ENCODE measurements at places on chromosomes 2 and 18.

- no peak for DNase-seq
Measured at GRCh38 chr2:226652983-226653765, 146.4 kb downstream of the IRS1 start.

- no peak for DNase-seq
Measured at GRCh38 chr2:222427646-222428301, 3.4 kb downstream of the SGPP2 start.

DNA sequence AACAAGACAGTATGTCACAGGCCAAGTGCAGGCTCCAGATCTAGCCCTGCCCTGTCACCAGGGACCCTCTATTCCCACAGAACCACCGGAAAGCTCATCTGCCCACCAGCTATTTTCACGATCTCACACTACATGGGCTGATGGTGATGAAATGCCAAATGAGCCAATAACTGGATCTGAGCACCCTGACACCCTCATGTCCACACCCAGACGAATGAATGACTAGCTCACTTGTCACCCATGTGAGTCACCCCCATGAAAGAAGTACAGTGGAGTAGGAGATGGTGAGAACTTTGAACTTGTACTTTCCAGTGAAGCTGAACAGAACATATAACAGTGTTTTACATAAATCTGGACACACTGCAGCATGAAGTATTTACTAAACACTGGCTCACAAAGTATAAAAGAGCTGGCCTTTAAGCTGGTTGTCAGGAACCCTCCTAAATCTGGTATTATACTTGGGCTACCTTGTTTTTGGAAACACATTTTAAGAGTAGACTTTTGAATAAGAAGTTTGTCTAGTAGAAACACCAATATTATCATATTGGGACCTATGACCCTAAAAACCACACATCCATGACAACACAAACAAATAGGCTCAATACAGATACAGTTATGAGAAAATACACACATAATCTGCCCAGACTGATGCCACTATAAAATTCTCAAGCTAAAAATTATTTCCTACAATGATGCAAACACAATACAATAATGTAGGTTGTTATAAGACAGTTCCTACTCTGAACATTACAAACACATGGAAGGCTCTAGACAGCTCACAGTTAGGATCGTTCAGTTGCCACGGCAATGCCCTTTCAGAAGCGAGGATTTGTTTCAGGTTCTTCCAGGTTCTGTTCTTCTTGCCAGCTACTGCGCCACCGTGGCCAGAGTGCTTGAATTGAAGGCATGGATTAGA lies 19.0 kb downstream of the INO80C start:
- no peak for DNase-seq

GRCh38 chr2:173124441-173124840 lies 48.8 kb downstream of the MAP3K20 start:
- no peak for DNase-seq

DNA sequence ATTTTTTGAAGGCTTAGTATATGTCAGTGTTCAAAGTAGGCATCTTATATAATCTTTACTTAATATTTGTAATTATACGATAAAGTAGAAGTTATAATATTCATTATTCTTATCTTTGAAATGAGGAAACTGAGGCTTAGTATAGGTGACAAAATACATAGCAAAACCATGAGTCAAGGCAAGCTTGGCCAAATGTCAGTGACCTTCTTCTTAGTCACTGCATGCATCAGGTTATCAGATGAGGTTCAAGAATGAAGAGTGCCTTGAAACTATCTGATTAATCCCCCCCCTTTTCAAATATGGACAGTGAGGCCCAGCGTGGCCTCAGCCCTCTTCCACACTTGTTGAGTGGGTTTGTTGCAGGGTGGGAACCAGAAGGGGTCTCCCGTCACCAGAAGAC lies 59.3 kb downstream of the PMAIP1 start:
- DNase-seq = no peak

DNA sequence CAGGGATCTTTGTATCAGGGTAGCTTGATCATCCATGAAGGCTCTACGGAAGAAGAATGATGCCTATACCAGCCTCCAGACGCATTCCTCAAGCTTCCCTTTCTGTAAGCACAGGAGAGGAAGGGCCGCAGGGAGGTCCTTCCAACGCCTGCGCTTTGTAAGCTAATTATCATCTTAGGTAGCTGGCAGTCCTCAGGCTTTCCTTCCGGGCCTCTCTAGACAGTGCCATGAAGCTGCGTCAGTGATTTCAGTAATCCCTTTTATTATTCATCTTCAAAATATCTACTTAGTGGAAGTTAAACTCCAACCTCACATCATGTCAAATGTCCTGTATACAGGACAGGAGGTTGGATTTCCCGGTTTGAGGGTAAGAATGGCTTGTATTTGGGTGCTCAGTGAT lies 92.3 kb downstream of the ETAA1 start:
- DNase-seq = no peak

- DNase-seq = no peak
Measured at GRCh38 chr2:45380131-45380836, 230.8 kb downstream of the SRBD1 start.

- DNase-seq = no peak
Measured at GRCh38 chr2:135349941-135350340, 181.1 kb downstream of the ZRANB3 start.

DNA sequence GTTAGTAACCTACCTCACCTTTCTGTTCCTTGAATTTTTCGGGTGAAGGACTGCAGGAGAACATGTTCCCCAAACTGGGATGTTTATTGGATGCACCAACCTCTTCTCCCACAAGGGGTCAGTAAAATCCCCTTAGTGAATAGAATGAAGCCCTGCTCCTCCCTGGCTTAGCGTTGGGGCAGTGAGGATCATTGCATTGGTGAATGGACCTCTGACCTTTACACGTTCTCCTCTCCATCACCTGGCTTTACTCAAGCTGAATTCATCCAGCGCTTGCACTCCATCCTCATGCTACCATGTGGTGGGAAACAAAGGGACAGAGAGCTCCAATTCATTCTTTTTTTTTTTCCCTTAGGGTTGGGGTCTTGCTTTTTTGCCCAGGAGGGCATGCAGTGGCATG lies 157.2 kb downstream of the MIB1 start:
- DNase-seq = peak; percentile 3

DNA sequence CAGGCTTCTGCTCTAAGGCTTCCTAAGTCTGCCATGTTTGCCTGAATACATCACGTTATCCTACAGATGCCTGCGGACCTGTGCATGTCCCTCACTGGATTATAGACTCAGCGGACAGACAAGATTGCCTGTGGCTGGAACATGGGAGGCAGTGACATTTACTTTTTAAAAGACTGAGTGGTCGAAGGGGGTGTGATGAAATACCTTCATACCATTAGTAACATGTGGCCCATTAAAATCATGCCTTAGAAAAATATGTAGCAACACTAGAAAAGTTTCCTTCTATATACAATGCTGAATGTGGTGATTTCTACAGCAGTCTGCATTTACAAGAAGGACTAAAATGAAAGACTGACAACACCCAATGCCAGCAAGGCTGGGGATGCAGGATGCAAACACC lies 154.4 kb downstream of the ASB1 start:
- no peak for DNase-seq

DNA sequence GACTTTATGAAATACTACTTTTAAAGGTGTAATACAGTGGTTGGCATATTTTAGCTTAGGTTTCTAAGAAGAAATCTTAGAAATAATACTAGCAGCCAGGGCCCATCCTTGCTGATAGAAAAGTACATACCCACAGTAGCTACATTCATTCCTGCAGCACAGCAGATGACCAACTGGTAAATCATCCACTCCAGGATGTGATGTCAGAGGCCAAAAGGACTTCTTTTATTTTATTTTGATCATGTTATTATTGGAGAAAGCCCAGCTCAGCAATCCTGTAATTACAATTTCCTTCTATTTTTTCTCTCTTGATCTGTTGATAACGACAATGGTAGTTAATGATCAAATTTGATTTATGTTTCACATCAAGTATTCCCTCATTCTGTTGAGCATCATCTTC lies 18.0 kb upstream of the TTN start:
- no peak for DNase-seq

GRCh38 chr2:150282357-150282756 lies 205.1 kb downstream of the RND3 start:
- DNase-seq = no peak

DNA sequence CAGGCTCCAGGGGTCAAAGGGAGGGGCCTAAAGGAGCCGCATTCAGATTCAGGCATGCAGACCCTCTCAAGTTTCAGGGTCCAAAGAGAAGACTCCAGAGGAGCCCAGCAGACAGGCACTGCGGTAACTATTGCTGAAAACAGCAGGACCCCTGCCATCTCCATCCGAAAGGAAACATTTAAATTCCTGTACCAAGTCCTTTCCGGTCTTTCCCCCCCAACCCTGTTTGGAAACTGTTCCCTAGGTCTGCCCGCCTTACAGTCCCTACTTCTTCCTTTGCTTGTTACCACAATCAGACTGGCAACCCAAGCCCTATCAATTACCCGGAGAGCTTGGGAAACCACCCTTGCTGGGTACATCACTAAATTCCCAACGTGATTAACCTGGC lies 82.0 kb downstream of the DNMT3A start:
- no peak for DNase-seq

- no peak for DNase-seq
Measured at GRCh38 chr18:77108821-77109647, 23.5 kb downstream of the MBP start.

DNA sequence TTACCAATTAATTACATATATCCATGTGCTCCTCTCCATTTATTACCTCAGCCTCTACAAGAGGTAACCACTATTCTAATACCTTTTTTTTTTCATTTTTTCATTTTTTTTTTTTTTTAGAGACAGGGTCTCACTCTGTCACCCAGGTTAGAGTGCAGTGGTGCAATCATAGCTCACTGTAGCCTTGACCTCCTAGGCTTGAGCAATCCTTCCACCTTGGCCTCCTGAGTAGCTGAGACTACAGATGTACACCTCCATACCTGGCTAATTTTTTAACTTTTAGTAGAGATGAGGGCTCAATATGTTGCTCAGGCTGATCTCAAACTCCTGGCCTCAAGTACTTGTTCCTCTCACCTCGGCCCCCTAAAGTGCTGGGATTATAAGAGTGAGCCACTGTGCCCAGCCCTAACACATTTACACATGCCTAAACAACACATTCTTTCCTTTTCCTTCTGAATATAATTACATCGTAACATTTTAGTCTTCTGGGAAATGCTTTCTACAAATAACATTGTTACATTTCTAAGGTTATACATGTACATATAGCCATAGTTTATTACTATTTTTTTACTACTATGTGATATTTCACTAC lies 10.5 kb downstream of the PPIL3 start:
- no peak for DNase-seq

GRCh38 chr2:73291093-73291460 lies 2.3 kb downstream of the EGR4 start:
- peak; percentile 62 for DNase-seq

- DNase-seq = no peak
Measured at GRCh38 chr2:48510329-48510728, 19.6 kb upstream of the STON1 start.

DNA sequence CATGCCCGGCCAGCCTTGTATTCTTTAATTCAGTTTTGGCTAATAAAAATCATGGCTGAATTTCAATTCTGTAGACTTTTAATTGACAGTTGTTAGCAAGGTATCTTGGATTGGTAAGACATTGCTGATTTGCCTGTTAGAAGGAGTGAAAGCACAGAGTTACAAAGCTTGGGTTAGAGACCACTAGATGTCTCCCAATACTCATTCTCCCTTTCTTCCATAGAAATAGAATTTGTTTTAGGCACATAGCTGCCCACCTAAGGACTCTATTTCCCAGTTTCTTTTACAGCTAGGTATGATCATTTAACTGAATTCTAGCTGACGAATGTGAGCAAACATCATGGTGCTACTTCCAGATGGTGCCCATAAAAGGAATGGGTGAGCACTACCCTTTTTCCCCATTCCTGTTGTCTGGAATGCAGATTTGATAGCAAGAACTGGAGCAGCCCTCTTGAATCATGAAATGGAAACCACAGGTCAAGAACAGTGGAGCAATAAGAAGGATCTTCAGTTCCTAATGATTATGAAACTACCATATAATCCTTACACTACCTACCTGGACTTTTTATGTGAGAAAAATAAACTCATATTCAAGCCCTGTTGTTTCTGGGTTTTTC lies 17.5 kb downstream of the PECR start:
- DNase-seq = no peak

GRCh38 chr2:239378918-239379640 lies 21.7 kb downstream of the HDAC4 start:
- DNase-seq = no peak

GRCh38 chr2:74290466-74291217 lies 52.6 kb downstream of the SLC4A5 start:
- DNase-seq = peak; percentile 70

DNA sequence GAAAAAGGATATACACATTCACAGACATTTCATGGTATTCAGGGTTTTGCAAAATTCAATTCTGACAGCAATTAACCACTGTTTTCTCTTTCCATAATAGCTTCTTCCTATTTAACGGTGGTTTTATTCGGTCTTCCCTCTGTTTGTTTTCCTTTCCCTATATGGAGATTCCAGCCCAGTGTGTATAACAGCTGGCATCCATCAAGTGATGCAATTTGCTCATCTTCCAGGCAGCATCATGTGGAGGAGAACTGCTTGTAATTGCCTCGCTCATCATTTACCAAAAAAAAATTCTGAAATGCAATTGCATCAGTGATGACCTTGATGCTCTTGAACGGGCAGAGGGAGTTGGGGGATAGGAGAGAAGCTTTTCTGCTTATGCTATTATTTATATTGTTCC lies 165.9 kb upstream of the PGAP1 start:
- DNase-seq = no peak

All from CD4-positive, CD25-positive, alpha-beta regulatory T cell (primary cell).